ENCODE measurements at places on chromosomes 11 and 22.

GRCh38 chr11:19432370-19433061 is 191.8 kb upstream of the E2F8 start:
- no peak for DNase-seq

GRCh38 chr11:114179234-114179941 is 116.8 kb upstream of the NNMT start:
- no peak for DNase-seq

DNA sequence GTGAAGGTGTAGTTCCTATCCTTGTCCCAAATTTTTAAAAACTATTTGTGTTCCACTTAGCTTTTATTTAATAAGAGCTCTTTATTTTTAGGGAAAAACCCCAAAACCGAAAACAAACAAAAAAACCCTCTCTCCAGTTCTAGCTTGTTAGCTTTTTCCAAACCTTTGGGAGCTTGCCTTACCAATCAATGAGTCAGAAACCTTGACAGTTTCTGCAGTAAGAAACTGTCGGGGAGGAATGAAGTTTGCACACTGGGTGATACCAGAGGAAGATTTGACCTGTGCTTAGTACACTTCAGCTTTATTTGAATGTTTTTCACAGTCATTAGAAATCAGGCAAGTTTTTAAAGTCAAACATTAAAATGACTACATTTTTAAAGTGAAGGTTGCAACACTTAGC is 105.0 kb downstream of the FAT3 start:
- no peak for DNase-seq

DNA sequence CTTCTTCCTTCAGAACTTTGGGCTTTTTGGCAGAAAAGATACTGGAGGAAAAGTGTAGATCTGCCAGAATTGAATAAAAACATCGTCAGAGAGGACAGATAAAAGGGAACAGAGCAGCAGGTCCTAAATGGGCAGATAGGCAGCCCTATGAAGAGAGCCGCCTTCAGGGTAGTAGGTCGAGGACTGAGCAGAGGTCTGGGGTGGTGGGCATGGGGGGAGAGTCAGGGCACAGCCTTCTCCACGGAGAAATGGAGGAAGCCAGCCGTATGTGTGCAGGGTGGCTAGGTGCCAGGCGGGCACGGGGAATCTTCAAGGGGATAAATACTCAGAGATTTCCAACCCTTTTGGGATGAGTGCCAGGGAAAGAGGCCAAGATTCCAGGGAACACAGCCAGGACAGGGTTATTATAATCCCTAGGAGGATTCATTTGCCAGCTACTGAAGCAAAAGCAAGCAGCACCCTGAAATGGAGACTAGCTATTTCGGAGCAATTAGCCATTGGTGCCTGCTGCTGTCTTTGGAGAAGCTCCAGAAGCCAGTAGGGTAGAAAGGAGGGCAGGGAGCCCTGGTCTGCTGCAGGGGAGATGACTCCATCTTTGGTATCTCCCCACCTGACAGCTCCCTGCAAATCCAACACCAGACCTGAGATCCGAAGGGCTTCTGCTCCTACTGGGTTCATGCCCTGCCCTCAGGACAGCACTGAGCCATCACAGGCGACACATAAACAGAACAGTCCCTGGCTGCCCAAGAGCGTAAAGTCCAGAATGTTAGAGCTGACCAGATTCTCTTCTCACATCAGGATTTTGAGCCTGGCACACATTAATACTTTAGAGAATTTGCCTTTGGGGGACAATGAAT is 174.5 kb upstream of the NTM start:
- DNase-seq = no peak

- DNase-seq = no peak
Observed at GRCh38 chr11:110097459-110098012, 4.3 kb downstream of the ZC3H12C start.

- DNase-seq = no peak
Observed at GRCh38 chr11:7220636-7221035, 31.1 kb upstream of the SYT9 start.

DNA sequence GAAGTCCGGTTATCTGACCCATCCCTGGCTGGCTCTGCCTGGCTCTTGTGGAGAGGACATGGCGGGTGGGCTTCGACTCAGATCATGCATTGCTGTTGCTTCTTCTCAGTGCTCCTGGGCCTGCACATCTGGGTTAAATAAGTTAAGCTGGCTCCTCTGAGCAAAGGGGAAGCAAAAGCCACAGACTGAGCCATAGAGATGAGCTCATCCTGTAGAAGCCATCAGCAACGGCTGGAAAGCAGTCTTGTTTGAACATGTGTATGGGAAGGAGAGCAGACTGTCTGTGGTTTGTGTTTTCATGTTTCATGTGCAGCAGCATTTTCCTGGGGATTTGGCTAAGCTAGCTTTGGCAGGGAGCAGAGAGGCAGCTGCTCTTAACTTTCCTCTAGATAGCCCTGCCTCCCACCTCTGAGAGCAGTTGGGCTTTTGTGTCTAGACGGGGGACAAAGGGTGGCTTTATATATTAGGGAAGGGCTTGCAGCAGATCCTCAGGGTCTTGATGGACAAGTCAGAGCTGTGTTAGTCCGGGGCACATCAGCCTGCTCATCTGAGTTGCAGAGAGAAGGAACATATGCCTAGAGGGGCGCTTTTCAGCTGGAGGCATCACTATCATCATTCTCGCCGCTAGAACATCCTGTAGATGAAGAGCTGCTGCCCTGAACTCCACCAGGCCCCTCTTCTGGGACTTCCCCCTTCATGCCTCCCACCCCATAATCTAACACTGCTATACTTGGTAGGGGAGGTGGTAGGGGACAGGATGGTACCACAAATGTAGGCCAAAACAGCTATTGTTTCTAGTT is 14.9 kb downstream of the DCPS start:
- DNase-seq = no peak

- DNase-seq = no peak
Observed at GRCh38 chr11:18248561-18248960, at the start of gene SAA2. Gene SAA2, minus strand, starts transcription at chr11:18248668. Its CDS starts 657 bp downstream, at chr11:18248011.
